Endothelial cell of coronary artery (primary cell): ENCODE measurements at places on chromosomes 6 and 20. TPM values are rescaled to one million over a fixed set of nuclear protein-coding genes. Genes with fewer than 3 reads are reported as not detected.

Gene ARFGEF3
- 1.7 and 4.8 TPM in 2 replicates for total RNA-seq

Gene GTSF1L
- total RNA-seq: not detected in 2 replicates

Gene SRMS
- not detected in 2 replicates for total RNA-seq

Gene UBE3D
- 4.8 and 6.0 TPM in 2 replicates for total RNA-seq

Gene HLA-DOA
- total RNA-seq: under 0.01 TPM in 1 of 2 replicates, not detected in the other

Gene CEP162
- 5.6 and 6.7 TPM in 2 replicates for total RNA-seq
